ENCODE measurements at places on chromosomes 1 and 21.

DNA sequence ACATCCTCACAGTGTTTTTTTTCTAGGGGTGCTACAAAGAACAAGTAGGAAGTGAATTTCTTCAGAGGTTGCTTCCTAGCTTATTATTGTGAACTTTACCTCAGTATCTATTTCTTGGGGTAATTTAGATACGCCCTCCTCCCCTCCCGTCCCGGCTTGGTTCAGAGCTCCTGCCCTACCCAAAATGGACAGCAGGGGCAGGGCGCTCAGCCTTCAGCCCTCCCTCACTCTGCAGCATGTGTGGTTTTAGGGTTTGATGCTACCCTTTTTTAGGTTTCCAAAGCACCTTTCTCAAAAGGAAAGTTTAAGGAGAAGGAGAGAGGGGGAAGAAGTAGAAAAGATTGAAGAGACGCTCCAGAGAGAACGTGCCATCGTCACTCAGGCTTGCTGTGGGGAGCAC lies 16.9 kb upstream of the POGK start:
- no peak for DNase-seq

DNA sequence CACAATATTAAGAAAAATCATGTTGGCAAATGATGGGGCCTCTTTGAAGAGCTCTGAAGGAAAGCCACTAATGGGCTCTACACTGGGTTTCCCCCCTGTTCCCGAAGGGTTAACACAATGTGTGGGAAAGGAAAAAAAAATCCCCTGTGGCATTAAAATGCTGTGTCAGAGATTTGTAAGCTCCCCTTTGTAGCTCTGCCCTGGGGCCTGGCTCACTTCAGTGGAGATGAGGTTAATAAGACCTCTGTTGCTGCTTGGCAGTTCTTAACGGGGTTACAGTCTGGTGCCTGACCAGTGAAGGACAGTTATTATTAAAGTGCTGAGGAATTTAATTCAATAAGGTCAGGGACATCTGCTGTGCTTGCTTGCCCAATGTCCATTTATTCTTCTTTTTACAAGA lies 129.7 kb upstream of the UBE2U start:
- no peak for DNase-seq

DNA sequence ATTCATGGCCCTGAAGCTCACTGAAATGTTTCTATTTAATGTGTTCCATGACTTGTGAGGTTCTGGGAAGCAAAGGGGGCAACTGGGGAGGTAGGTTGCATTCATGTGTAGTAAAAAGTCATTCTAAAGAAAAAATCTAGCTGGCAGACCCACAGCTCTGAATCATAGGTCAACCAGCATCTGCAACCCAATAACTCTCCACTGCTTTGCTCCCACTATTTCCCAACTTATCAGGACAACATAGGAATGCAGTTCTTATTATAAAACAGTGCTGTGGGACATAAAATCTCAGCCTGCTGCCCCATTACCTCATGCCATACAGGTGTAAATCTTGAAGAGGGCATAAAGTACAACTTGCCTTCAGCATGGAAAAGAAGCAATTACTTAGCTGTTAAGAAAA lies 576.1 kb upstream of the PTBP2 start:
- DNase-seq = no peak

DNA sequence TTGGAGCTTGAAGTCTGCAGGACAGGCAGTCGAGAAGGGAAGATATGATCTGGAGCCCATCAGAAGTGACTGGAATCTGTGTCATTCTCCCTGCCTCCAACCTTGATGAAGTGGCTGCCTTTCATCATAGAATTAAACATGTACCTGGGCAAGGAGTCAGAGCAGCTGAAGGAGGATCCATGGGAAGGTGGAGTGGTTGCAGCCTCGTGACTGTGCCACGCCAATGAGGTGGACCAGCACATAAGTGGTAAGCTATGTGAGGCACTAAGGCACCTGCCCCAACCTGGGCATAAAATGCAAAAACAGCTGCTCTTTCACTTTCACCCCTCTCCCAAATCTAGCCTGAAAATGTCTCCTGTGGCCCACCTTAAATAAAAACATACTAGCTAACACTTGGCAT lies 7.3 kb downstream of the SLC22A15 start:
- DNase-seq = no peak

GRCh38 chr1:158035014-158035413 lies 41.6 kb downstream of the KIRREL1 start:
- no peak for DNase-seq

- DNase-seq = no peak
Observed at GRCh38 chr1:4027492-4028138, 127.5 kb upstream of the C1orf174 start.

GRCh38 chr1:48092401-48092800 lies 95.2 kb upstream of the TRABD2B start:
- DNase-seq = no peak

DNA sequence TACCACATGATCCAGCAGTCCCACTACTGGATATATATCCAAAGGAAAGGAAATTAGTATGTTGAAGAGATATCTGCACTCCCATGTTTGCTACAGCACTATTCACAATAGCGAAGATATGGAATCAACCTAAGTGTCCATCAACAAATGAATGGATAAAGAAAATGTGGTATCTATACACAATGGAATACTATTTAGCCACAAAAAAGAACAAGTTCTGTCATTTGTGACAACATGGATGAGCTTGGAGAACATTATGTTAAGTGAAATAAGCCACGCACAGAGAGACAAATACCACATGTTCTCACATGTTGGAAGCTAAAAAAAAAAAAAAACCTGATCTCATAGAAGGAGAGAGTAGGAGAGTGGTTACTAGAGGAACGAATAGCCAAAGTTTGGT lies 17.7 kb downstream of the ATPAF1 start:
- no peak for DNase-seq

DNA sequence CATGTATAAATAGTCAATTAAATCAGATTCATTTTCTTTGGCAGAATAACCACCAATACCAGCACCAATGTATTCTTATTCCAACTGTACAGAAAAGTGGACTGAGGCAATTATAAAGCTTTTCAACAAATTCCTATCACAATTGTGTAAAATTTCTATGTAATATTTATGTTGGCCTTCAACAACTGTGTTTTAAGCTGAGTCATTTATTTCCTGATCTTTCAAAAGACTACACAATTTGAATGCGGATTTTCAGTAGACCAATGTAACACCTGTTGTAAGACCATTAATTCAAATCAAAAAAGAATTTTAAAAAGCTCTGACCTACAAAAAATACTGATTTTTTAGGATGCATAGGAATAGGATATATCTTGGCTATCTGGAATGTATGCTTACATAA lies 25.5 kb downstream of the GPATCH2 start:
- no peak for DNase-seq

GRCh38 chr1:72037745-72038343 lies 244.5 kb downstream of the NEGR1 start:
- DNase-seq = no peak

DNA sequence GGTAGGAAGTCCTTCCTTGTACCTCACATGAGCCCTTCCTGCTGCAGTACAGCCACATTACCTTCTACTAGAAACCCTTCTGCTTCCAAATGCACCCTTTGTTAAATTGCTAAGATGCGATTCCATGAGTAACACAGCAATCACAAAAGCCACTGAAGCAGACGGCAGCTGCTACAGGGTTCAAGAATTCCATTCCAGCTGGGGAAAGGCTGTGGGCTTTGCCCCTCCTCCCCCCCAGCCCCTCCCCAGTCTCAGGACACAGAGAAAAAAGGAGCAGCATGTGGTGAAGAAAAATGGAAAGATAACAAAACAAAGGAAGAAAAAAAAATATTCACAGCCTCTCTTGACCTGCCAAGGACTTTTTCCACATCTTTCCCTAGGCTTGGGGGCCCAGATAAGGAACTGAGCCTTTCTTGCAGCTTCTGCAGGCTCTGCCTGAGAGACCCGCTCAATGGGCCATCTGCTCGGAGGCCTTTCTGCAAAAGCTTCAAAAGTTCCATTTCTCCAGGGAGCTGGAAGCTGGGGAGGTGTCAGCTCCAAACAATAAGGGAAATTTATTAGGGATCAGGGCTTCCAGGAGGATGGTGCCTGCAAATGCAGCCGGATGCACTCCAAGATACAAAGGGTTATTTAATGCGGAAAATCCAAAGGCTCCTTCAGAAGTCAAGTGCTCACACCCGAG lies 72.1 kb downstream of the SYT2 start:
- no peak for DNase-seq

- no peak for DNase-seq
Observed at GRCh38 chr1:200624679-200625335, 4.3 kb upstream of the KIF14 start.

DNA sequence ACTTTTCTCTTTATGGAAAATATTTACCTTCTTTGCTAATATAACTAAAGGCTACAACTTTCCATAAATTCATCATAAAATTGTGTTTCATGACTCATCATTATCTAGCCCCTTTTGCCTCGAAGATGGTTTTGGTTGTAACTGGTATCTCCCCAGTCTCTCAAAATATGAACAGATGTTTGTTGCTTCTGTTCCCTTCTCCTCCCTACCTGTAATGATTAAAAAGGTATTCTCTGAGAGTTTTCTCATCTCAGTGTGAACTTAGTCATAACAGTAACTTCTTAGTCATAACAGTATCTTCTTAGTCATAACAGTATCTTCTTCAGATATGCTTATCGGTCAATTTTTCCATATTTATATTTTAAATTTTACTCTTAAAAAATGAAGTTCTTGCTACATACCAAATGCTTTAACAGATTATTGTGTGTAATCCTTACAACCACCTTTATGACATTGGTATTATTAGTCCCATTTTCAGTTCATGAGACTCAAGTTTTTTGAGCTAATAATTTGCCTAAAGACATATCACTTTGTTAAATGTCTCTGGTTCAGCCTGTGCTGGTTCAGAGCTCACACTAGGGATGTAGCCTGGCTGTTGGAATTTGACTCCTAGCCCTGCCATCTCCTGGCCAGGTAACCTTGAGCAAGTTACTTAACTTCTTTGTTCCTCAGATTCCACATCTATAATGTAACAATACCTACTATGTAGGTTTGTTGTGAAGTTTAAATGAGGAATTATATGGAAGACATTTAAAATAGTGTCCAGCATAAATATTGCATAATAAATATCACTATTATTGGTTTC lies 32.6 kb downstream of the ATP1B1 start:
- DNase-seq = no peak

DNA sequence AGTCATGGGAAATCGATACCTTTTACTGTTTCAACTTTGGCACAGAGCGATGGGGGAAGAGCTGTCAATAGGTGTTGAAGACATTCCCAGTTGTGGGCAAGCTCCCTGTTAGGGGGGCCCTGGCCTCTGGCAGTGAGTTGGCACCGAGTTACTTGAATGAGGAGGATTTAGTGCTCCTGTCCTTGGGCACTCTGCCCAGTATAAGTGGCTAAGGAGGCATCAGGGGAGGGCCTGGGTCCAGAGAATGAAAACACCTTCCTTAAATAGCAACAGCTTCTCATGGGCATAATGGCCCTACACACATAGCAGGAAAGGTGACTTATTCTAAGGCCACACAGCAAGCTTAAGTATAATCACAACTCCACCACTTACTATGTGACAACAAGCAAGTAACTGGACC lies 664.4 kb downstream of the PTPRU start:
- no peak for DNase-seq

- no peak for DNase-seq
Observed at GRCh38 chr1:157849229-157849875, 7.7 kb upstream of the CD5L start.

DNA sequence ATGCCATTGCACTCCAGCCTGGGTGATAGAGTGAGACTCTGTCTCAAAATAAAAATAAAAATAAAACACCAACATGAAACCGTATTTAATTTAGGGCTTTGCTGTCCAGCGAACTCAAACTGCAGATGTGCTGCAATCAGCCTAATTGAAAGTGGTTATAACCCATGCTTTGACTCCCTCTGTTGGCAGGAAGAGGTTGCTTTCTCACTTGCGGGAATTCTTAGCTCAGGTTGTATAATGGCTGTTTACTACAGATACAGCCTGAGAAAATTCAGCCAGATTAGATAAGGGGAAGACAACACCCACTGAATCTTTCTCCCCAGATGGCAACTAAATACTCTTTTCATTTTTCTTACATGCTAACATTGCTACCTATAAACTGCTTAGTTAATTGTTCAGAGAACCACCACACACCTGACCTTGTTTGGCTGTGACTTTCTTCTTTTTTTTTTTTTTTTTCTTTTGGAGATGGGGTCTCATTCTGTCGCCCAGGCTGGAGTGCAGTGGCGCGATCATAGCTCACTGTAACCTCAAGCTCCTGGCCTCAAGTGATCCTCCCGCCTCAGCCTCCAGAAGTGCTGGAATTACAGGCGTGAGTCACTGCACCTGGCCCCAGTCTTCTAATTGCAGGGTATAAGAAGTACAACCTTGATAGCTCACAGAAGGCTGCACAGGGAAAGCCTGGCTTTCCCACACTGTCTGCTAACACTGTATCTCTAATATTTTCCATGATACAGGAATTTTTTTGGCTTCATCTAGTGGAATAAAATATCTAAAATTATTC lies 34.6 kb downstream of the DNTTIP2 start:
- DNase-seq = no peak

DNA sequence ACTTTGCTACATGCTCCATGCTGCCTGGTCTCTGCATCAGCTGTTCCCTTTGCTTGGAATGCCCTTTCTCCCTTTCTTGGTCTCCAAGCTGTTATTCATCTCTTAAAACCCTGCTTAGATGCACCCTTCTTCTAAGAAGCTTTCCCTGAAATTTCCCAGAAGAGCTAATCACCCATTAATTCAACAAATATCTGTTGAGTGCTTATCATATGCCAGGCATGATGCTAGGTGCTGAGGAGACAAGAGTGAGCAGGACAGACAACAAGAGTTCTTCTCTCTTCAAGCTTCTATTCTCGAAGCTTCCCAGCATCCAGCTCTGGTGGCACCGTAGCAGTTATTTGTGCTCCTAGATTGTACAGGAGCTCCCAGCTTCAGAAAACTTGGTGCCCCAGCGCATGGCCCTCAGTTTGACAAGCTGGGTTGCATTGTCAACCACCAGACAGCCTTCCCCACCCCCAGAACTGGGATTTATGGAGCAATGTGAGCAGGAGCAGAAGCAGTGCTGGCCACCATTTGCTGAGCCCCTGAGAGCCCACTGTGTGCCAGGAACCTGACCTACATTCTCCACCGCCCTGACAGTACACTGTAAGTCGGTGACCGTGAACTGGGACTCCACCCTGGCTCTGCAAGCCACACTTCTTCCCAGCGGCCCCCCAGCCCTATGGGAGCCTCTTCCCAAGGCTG lies 68.0 kb upstream of the ACOT11 start:
- DNase-seq = no peak

DNA sequence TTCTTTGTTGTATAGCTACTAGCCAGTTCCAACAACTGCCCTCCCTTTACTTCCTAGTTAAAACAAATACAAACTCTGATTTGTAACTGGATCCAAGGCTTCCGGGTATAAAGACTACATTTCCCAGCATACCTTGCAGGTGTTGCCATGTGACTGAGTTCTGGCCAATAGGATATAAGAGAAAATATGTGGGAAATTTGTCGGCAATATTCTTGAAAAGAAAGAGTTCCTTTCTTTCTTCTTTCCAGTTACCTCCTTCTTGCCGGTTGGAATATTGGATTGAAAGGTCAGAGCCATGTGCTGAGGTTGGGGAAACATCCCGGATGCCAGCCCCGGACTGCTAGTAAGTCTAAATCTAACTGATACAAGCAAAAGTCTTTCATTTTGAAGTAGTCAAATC lies 23.0 kb upstream of the ZBTB40 start:
- no peak for DNase-seq

All from activated T-helper 1 cell treated with anti-CD3 and anti-CD28 coated beads, Interleukin-2, amount 50 U/mL, for 16 hours (primary cell).